ENCODE measurements at places on chromosomes 4 and X.

DNA sequence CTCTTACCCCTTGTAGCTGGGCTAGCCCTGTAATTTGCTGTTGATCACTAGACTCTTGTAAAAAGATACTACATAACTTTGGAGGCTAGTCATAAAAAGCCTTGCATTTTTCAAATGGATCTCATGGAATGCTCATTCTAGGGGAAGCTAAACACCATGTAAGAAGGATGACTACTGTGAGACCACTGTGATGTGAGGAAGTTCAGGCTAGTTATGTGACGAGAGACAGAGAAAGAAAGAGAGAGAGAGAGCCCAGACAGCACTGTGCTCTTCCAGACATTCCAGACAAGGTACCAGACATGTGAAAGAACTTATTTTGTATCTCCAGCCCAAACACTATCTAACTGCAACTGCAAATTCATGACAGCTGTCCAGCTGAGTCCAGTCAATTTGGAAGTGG is 404.6 kb upstream of the PITX2 start:
- no peak for DNase-seq

GRCh38 chrX:148416142-148416541 is 84.3 kb upstream of the AFF2 start:
- DNase-seq: no peak

- DNase-seq: no peak
These were observed 30.2 kb downstream of the ATP8A1 start for GRCh38 chr4:42626629-42627146.

DNA sequence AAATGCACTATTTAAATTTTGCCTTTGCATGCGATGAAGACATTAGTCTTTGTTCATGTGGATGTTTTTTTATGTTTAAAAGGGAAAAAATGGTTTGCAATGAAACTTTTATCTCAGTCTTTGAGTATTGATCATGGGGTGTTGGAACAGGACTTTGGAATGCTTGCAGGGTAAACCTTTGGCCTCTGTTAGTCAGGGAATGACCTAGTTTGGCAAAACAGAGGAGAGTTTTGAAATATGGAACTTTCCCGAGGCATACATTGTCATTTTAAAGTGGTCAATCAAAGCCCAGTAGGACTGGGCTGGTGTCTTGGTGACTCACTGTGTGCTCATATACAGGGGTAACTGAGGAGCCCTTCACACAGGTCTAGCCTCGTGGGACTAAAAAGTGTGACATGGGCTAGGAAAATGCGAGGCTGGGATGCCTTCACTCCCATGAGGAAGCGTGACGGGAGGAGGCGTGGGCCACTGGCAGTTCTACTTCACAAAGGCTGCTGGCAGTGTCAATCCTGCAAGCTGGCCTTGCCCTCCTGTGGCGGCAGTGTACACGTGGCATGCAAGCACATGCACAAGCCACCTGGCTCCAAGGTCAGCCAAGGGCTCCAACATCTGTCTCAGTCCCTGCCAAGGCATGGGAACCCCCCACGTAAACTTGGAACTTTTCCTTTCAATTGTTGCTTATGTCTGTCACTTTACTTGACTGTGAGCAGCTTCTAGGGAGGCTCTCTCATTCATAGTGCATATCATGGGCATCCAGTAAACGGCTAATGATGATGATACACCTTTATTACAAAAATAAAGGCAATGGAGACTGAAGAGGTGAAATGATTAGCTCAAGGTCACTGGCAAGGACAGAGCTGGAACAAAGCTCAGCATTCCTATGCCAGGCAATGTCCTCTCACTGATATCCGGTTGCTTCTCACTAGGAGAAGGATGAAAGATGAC is 5.2 kb upstream of the F11 start:
- DNase-seq: no peak

GRCh38 chr4:23952258-23952657 is 62.4 kb upstream of the PPARGC1A start:
- DNase-seq: no peak

- DNase-seq: no peak
These were observed 29.8 kb downstream of the SGMS2 start for GRCh38 chr4:107854356-107855022.

DNA sequence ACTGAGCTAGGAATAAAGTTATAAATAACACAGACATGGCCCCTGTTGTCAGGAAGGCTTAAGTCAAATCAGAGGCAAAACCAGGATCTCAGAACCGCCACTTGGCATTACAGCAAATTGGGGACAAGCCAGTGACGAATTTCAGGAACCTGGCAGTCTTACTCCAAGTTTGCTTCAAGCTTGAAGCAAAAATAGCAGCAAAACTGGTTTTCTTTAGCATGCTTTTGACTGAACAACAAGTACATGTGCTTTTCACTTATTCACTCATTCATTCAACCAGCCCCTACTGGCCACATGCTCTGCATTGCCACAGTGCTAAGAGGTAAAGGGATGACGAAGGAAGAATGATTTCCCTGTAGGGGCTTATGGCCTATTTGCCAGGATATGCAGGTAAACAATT is 253.9 kb upstream of the PPARGC1A start:
- DNase-seq: no peak

DNA sequence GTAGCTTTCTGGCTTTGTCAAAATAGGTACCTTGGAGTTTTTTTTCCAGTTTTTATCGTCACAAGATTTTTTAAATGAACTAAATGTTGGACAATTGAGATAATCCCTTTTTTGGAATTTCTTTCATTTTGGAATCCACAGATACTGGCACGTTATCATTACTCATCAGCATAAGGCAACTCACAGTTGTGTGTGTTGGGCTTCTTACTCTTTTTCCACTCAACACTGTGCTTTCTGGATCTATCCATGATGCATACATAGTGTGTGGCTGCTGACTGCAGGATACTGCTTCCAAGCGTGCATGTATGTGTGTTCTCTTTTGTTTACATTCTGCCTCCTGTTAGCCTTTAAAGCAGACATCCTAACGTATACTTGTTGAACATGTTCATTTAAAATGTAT is 113.5 kb upstream of the FAM9A start:
- DNase-seq: no peak

GRCh38 chr4:109649872-109650271 is 53.4 kb downstream of the CASP6 start:
- no peak for DNase-seq

DNA sequence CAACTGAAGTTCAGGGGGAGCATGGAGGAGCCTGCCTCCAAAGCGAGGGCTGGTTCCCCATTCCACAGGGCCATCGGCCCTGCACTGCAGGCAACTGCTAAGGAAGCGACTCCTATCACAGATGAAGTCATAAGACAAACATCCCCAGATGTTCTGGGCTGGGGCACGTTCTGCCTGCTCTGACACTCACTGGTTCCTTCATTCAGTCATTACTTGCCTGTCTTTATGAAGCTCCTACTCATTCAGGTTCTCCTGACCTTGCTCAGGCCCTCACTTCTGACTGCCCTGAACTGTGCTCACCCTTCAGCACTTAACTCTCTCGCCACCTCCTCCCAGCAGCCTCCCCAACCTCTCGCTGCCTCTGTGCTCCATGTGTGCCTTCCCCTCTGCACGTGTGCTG is 2.5 kb upstream of the SLC2A9 start:
- no peak for DNase-seq

DNA sequence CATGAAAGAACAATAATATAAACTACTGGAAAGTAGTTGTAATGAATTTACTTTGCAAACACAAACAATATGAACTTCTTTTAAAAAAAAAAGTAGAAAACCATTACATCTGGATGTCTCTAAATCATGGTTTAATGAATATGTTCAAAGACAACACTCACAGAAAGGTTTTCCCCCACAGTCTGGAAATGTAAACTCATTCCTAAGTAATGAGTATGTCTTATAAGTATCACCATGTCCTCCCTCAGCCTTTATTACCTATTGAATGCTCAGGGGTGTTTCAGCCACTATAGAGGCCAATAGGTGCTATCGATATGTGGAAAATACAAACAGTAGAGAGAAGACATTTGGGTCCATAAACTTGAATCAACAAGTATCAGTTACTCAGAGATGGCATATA is 186.7 kb downstream of the PALLD start:
- no peak for DNase-seq

DNA sequence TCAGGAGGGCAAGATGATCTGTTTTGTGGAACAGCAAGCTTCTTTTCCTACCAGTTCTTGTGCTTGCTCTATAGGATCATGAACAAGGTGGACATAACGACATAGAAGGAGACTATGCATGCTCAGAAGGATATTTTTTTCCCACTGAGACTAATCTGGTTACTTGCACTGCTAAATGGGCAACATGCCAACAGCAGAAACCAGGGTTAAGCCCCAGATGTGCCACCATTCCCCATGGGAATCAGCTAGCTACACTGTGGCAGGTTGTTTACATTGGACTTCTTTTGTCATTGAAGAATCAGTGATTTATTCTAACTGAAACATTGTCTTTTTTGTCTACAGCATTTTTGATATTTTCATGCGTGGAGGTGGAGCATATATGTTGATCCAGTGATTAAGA is 165.6 kb downstream of the C4orf33 start:
- DNase-seq: no peak

DNA sequence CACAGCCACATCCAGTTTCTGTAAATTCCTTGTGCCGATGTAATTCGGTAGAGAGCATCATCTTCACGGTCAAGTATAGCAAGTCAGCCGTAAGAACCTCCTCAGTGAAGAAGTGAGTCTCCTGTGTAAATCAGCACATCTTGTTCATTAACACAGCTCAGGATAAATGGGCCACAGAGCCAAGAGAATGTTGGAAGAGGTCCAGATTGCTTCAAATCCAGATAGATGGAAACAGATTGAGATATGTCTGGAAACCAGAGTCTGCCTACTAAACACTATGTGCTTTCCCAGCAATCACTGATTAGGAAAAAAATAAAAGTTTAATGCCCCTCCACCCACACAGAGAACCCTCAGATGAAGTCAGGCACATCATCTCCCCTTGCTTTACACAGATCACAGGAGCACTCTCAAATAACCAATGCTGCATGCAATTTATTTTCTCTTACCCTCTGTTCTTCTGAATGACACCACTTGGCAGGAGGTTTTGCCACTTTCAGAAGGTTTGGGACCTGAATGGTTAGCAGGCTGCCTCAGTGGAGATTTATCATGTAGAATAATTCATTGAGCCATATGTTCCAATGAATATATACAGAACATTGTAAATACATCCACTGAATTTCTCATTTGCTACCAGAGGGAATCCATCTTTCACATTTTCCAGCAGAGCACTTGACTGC is 357.7 kb downstream of the C4orf33 start:
- DNase-seq: no peak

- no peak for DNase-seq
These were observed 52.9 kb downstream of the SUPT20HL2 start for GRCh38 chrX:24260842-24261550.

DNA sequence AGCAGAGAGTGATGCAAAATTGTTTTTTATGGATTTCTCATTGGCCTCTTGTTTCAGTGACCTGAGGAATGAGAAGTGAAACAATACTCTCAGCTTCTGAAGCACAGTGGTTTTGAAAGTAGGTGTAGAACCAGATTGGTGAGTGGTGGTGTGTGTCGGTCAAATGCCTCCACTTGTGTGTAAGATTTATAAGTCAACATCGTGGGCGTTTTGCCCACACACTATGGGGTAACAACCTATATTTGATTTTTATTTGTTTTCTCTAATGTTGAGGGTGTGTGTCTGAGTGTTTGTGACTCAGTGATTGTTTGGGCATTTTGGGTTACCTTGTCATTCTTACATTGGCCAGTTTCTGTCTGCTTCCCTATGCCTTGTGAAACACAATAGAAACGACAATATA is 23.3 kb downstream of the ADGRL3 start:
- no peak for DNase-seq

DNA sequence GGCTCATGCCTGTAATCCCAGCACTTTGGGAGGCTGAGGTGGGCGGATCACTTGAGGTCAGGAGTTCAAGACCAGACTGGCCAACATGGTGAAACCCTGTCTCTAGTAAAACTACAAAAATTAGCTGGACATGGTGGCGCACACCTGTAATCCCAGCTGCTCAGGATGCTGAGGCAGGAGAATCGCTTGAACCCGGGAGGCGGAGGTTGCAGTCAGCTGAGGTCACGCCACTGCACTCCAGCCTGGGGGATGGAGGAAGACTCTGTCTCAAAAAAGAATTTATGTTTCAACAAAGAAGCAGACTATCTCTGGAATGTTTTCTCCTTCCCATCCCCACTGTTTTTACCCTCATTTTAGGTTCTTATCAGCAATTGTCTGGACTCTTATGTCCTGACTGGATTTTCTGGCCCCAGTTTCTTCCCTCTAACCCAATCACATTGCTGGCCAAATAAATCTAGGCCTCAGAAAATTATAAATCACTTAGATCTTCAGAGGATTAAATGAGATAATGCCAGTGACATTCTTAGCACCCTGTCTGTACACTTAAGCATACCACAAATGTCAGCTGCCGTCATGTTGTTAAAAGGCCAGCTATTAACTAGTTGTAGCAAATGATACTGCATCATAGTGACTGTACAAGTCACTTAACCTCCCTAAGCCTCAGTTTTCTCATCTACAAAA is 44.9 kb upstream of the PRSS48 start:
- no peak for DNase-seq

- no peak for DNase-seq
These were observed 68.3 kb downstream of the PALLD start for GRCh38 chr4:168565130-168565529.

DNA sequence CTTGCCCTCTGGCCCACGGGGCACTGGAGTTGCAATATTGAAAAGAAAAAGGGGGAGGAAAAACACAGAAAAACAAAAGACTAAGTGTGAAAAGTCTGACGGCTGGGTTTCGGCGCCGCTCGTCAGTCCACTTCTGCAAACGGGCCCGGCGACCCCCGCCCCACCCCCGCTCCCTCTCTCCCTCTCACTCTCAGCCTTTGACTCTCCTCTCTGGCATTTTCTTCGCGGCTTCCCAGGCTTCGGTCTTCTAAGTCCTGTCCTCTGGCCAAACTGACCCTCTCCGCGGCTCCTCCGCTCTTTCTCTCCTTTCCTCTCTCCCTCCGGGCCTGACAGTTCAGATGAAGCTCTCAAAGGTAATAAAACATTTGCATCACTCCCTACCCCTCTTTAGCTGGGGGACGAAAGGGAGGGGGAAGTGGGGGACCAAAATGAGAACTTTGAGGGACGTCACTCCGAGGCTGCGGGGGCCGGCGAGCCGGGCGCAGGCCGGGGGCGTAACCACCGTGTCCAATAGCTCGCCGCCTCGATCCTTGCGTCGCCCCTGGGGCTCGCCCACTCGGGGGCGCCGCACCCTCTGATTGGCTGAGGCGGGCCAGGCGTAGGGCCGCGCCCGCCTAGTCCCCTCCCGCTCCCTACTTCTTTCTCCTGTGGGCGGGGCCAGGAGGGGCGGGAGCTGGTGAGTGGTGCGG is at the start of gene NKX6-1:
NKX6-1 (minus strand) TSS at position 358 of the 689 bp plus-strand sequence. CDS start 1,064 bp downstream, outside the sequence.
- peak; percentile 96 for DNase-seq

GRCh38 chr4:179625406-179625805 is 2183.2 kb upstream of the AGA start:
- no peak for DNase-seq

- DNase-seq: no peak
These were observed 68.0 kb downstream of the OPHN1 start for GRCh38 chrX:68365341-68365740.

Data from HEK293T (cell line).